ENCODE measurements at places on chromosomes 12 and 14.

DNA sequence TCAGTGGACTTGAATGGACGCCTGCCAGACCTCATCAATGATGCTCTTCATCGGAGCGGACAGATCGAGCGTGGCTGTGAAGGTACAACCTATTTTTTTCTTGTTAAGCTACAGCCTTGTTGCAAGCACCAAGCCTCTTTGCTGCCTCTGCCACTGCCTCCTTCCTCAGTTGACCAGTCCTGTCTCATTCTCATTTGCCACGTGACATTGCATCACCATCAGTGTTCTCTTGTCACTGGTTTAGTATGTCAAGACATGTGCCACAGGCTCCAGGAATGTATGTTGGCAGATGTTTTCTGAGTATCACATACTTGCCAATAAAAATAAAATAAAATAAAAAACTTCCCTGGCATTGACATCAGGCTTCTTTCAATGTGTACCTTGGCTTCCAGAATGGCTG lies 798.1 kb downstream of the NRXN3 start:
- no peak for DNase-seq

DNA sequence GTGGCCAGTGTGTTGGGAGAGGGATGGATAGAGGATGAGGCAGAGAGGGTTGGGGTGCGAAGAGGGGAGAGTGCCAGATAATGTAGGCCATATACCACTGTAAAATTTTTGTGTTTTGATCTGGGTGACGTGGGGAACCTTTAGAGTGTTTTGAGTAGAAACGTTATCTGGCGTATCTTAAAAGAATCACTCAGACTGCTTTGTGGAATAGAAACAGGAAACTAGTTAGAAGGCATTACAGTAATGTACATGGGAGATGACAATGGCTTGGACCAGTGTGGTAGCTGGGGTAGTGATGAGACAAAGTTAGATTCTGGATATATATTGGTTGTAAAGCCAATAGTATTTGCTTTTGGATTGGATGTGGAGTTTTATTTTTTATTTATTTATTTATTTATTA lies 20.6 kb downstream of the ATF1 start:
- no peak for DNase-seq

DNA sequence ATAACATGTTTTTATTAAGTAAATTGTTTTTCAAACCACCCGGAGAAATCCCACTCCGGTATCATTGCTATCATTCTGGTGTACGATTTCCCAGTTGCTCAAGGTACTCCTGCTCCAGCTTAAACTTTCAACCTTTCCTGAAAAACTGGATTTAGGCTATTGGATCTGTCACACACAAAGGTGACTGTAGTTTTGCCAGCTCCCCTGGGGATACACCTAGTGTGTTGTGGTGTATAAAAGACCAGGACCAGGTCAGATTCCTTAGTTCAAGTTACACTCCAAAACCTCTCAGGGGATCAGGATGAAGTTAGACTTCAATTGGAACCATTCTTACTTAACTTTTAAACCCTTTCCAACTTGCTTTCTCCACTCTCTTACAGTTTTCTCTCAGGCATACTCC lies 303.9 kb downstream of the NOVA1 start:
- DNase-seq, result no peak

GRCh38 chr14:92926931-92927330 lies 4.0 kb downstream of the CHGA start:
- no peak for DNase-seq

- no peak for DNase-seq
Measured at GRCh38 chr12:10759657-10760056, 36.5 kb upstream of the YBX3 start.

DNA sequence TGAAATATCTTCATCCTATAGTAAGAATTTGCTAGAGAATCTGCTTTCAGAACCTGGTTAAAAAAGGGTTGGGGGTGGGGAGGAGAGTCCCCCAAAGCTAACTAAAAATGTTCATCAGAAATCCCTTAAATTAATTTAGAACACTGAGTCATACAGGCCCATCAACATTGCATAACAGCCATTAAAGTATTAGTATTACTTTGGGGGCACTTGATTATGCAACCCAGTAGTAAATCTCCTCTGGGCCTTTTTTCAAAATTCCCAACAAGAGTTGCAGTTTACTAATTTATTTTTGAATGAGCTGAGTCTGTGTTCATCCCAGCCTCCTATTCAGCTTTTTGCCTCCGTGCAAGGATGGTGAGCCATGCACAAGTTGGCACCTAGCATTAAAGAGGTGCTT lies 8.8 kb upstream of the SLC24A4 start:
- DNase-seq, result no peak

DNA sequence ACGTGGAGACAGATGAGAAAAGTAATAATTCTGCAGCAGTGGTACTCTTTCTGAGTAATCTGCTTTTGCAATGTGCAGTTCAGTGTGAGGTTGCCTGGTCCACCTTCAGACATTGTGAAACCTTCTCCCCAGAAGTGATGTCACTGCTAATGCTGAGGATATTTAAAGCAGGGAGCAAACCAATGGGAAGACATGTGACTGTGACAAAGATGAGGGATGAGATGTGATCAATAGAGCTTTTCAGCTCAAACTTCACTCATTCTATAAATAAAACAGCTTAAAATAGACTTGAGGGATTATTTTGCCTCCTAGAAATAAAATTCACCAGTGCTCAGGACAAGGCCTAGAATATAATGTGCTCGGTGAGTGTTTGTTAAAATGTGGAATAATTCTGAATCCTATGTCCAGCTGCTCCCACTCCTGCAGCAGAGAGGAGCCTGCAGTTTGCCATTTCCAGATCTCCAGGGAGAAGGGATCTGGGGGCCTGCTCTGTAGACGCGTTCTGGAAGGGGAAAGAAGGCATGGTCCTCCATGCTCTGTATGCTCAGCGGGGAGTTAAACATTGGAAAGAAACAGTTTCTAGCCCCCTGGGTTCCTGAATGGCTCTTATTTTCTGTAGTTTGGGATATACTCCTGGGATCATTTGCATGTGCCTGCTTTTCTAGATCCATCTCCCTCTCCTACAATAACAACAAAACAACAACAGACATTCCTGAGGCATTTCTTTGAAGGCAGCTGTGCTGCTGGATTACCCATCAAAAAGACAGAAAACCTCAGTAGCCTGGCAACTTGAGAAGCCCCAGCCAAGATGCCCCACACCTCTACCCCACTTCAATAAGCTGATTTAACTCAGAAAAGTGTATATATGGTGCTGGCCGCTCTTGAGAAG lies 8.9 kb downstream of the SLC7A8 start:
- DNase-seq, result no peak

GRCh38 chr12:19382111-19382526 lies 57.2 kb upstream of the AEBP2 start:
- no peak for DNase-seq

Data from NCI-H526 treated with DMSO at 0.1 percent for 48 hours (cell line).